NCI-H1930 (cell line): ENCODE measurements at places on chromosomes 5 and 9.
A peak's percentile ranks its signal among the peaks of the same experiment; 100 is the strongest.

GRCh38 chr9:107218829-107219485, 64.1 kb upstream of the RAD23B start:
- DNase-seq: no peak

GRCh38 chr5:7759257-7759871, 91.6 kb downstream of the CFAP90 start:
- no peak for DNase-seq

DNA sequence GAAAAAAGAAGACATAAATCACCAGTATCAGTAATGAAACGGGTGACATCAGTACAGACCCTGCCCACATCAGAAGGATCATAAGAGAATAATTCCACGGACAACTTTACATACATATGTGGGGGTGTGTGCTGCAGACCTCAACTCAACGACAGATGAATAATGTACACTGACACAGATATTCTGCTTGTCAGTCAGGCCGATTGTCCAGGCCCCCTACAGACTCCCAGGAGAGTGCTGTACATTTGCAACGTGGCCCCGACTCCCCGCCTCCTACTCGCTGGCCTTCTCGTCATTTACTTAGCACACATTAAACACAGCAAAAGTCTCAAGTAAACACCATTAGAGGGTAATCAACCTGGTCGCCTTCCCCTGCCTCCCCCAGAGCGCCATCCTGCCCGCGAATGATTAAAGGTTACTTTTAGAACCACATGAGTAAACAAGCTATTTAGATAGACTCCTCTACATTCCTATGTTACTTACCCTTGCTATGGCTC, 3.5 kb upstream of the TMED9 start:
- DNase-seq: peak; percentile 11

DNA sequence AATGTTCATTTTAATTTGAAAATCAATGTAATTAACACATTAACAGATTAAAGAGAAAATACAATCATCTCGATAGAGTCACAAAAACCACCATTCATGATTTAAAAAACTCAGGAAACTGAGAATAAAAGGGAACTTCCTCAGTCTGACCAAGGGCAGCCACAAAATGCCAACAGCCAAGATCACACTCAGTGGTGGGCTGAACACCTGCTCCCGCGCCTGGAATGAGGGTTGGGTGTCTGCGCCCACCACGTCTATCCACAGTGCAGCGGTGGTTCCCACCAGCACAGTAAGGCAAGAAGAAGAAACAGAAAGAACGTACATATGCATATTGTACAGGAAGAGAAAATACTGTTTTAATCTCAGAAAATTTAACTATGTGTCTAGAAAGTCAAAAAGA, 11.7 kb upstream of the NSMF start:
- DNase-seq: no peak

- DNase-seq: no peak
Measured at GRCh38 chr5:160938532-160938931, 86.5 kb upstream of the ATP10B start.

DNA sequence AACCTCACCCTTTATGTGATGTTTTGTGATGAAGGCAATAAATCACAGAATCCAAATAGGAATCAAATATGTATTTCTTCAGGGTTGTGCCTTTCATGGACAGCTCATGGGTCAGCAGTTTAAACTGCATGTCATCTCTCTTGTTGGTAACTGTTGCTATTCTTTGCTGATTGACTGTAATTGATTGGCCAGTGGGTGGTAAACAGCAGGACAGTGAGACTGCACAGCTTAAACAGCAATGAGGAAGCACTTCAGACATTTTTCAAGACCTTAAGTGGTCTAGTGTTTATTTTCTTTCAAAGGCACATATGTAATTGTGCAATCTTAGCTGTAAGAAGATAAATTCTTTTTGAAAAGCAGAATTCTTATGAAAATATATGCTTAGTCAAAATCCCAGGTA, 260.5 kb downstream of the COX7C start:
- DNase-seq: no peak

GRCh38 chr5:98698359-98698758, 75.1 kb upstream of the RGMB start:
- DNase-seq: no peak

DNA sequence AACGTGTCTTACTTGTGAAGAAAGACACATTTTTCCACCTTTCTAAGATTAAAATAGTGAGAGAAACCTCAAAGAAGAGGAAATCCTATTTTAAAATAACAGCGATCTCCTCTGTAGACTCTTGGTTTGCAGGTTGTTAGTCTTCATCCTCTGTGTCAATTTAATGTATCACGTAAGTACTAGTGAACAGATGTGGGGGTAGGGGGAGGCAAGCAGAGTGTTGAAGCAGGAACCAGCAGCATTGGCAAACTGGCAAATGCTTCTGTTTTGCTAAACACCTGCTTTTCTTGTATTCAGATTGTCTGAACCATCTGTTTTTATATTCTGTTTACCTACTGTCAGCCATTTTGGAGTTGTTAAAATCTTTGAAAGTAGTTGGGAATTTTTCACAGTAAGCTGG, 159.3 kb upstream of the TLX3 start:
- no peak for DNase-seq

DNA sequence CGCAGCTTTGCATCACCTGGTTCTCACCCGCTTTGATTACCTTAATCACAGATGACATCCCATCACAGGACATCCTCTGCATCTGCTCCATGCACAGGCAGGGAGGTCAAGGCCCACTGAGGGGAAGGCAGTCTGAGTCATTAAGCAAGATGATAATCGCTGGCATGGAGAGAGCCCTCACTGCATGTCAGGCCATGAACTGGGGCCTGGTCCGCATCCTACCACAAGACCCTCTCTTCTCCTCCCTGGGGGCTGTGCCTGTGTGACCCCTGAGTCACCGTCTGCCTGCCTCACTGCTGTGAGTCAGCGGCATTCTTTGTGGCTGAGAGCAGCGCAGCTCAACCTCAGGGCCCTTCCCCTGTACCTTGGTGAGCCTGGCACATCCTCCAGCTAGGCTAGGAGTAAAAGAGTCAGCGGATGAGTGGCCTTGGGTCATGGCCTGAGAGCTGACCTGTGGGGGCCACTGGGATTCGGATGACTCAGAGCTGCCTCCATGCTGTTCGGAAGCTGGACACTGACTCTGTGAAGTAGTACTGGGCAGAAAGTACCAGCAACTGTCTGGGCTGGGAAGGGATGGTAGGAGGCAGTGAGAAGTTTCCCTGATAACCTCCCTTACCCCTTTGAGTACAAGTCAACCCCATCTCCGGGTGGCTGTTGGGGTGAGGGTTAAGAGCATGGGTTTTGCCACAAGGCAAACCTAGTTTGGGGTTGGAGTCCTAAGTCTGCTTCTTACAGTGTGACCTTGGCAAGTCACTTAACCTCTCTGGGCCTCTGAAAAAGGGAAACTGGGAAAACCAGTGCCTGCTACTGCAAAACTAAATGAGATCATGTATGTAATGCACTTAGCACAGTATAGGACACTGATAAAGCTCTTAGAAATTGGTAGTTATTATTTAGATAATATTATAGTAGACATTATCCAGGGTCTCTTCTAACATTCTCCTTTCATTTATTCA, 14.6 kb upstream of the ARSI start:
- no peak for DNase-seq

- DNase-seq: peak; percentile 23
Measured at GRCh38 chr9:94553029-94553938, 1.6 kb upstream of the PCAT7 start.

DNA sequence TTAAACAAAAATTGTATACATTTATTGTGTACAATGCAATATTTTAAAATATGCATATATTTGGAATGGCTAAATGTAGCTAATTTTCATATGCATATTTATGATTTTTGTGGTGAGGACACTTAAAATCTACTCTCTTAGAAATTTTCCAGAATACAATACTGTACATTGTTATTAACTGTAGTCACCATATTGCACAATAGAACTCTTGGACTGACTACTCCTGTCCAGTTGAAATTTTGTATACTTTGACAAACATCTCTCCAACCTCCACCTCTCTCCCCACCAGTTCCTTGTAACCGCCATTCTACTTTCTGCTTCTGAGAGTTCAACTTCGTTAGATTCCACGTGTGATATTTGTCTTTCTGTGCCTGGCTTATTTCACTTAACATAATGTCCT, 49.2 kb upstream of the TAF11L2 start:
- no peak for DNase-seq

DNA sequence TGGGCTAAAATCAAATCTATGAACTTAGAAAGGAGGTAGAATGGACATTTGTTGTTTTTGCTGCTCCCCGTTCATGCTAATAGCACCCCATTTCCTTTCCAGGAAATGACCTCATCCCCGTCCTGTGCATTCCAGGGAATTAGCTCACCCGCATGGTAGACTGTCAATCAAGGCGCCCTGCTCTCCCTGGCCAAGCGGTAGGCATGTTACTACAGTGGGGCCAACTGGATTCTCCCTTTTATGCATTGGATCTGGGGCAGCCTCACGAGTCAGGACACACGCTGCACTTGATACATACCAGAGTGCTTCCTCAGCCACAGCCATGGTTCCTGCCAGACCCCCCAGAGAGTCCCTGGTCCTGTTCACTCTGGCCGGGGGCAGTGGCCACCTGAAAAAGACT, 111.0 kb upstream of the PTCH1 start:
- DNase-seq: no peak

DNA sequence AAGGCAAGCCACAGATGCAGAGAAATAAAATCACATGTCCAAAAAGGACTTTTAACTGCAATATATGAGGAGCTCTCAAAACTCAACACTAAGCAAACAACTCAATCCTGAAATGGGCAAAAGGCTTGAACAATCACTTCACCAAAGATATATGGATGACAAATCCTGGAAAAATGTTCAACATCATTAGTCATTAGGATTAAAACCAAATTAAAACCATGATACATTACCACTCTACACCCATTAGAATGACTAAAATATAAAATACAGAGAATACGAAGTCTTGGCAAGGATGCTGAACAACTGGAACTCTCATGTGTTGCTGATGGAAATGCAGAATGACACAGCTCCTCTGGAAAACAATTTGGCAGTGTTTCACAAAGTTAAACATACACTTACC, 277.4 kb downstream of the TLE1 start:
- DNase-seq: no peak

DNA sequence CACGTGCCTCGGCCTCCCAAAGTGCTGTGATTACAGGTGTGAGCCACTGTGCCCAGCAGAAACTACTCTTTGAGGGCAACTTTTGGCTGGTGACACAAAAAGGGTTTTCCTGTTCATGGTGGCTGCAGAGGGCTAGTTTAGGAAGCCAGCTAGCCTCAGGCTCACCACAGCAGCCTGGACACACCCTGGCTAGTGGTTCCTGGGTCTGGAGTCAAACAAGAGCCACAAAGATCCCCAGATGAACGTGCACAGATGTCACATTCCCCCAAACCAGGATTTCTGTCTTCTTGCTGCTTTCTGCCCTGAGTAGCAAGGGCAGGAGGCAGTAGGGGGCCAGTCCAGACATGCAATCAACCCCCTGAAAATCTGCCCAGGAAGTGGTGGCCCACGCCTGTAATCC, 6.8 kb downstream of the HBEGF start:
- DNase-seq: no peak

- DNase-seq: no peak
Measured at GRCh38 chr5:72372923-72373322, 52.8 kb downstream of the PTCD2 start.

- no peak for DNase-seq
Measured at GRCh38 chr5:27523629-27524028, 485.2 kb upstream of the CDH9 start.

- DNase-seq: no peak
Measured at GRCh38 chr9:95830768-95831167, 44.7 kb upstream of the ERCC6L2 start.

DNA sequence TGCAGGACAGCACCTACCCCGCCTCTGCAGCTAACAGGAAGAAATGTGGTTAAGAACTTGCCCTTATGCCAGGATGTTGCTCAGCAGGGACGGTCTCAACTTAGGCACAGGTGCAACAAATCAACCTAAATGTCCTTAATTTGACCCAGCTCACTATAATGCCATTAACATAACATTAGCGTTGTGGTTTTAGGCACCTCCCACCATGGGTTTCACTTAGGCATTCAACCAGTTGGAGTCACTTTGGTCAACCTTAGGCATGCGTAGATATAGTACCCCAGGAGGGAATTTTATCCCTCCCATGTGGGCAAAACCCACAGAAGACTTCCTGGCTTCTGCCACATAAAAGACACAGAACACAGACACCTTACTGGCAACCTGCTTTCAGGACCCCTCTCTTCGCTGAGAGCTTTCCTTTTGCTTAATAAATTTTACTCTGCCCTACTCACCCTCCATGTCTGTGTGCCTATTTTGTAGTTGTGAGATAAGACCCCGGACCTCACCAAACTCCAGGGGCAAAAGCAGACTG, 8.7 kb upstream of the ERAP1 start:
- DNase-seq: no peak

DNA sequence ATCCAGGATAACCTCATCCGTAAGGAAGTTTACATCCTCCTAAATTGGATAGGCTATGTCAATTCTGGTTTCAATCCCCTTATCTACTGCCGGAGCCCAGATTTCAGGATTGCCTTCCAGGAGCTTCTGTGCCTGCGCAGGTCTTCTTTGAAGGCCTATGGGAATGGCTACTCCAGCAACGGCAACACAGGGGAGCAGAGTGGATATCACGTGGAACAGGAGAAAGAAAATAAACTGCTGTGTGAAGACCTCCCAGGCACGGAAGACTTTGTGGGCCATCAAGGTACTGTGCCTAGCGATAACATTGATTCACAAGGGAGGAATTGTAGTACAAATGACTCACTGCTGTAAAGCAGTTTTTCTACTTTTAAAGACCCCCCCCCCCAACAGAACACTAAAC, 1.3 kb downstream of the ADRB2 start:
- no peak for DNase-seq
